Hematopoietic multipotent progenitor cell treated with erythropoietin and hydrocortisone succinate and interleukin-3 and kit ligand, for 15 days (in vitro differentiated cells): ENCODE measurements at places on chromosomes 11 and 22.

DNA sequence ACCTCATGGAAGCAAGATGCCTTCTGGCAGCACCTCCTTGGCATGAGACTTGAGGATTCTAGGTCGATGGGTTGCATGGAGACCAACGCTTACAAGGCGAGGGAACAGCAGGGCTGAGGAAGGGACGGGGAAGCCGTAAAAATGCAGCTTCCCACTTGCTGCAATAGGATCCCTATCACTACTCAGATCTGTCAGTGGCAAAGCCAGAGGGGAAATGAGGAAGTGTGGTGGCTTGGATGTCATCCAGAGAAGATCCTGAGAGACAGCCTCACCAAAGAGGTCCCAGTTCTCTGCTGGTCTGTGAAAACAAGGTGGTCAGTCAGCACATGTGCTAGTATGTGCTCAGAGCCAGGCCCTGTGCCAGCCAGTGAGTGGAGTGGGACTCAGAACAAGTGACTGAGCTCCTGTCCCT lies 22.2 kb downstream of the CYB5R2 start:
- no peak for DNase-seq

- DNase-seq, result no peak
Measured at GRCh38 chr11:12380565-12381325, 3.4 kb downstream of the PARVA start.

GRCh38 chr11:48172818-48173609 lies 43.6 kb upstream of the OR4B1 start:
- peak; percentile 43 for DNase-seq

DNA sequence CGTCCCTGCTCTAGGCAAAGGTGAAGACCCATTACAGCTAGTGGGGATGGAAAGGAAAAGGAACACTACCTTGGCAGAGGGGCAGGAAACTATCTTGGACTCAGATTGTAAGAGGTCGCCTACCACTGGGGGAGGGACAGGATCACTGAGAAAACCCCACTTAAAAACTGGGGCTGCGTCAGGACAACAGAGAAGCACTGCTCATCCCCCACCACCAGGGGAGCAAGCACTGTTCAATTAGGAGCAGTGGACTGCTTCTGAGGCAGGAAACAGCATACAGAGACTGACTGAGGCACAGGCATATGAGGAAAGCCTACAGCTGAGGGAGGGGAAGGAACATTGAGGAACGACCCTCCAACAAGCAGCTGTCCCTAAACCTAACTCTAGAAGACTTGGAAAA lies 20.8 kb upstream of the DLAT start:
- DNase-seq, result no peak

- DNase-seq, result no peak
Measured at GRCh38 chr11:8250434-8250833, 13.2 kb downstream of the LMO1 start.

DNA sequence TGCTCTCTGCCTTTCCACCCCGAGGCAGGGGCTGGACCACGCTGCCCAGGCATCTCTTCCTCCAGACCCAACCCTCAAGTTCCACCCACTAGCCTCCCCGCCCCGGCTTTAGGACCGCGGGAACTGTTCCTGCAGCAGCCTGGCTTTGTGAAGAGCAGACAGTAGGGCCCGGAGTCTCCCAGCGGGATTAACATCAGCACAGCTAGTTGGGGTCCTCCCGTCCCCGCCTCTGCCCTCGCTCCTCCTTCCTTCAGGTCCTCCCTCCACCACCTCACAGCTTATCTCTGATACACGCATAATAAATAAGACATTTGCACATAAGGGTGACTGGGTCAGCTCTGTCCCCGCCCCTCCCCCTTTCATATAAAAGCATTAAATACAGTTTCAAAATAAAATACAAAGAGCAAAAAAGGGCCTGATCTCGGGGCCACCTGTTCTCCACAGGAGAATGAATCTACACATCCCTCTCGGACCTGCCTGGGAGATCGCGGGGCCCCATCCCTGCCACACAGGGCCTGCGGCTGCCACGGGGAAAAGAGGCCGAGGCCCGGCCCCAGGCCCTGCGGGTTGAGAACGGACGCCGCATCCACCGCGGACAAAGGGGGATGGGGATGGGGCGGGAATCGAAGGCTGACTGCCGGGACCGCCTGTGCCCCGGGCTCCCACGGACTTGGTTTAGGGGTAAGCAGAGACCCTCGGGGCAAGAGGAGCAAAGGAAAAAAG lies 6.5 kb downstream of the ZFTA start:
- DNase-seq, result no peak

GRCh38 chr11:84721561-84721961 lies 905.6 kb downstream of the DLG2 start:
- DNase-seq, result no peak

- no peak for DNase-seq
Measured at GRCh38 chr11:68468217-68468828, 7.8 kb downstream of the PPP6R3 start.

DNA sequence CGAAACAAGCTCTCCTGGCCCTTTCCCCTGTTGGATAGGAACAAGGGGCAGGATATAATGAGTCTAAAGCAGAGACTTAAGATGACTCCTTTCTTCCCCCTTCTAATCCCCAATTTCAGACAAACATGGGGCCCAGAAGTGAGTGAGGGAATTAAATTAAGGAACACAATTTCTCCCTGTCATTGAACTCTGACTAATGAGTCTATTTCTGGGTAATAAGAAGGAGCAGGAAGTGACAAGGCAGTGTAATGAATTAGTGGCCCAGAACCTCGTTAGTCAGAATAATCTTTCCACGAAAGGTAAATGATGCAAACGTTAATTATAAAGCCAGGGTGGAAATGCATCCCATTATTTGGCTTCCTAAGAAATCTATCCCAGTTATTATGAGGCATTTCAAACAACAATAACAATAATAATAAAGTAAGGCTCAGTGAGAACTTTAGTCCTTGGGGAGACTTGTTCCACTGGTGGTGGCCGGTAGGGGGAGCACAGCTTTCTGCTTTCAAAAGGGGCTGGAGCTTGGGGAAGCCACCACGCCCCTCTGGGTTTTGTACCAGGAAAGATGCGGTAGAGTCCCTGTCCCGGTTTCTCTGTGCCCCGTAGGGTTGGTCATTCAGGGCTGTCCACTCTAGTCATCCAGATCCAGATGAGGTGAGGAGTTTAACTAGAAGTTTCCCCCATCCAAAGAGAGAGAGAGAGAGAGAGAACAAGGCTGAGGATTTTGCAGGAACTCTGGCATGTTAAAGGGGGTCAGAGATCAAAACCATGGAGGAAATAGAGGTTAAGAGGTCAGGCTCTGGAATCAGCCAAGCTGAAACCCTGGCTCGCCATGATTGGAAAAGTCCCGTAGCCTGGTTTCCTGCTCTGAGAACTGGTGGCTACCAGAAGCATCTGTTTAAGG lies 298.3 kb downstream of the NTM start:
- DNase-seq, result peak; percentile 30

DNA sequence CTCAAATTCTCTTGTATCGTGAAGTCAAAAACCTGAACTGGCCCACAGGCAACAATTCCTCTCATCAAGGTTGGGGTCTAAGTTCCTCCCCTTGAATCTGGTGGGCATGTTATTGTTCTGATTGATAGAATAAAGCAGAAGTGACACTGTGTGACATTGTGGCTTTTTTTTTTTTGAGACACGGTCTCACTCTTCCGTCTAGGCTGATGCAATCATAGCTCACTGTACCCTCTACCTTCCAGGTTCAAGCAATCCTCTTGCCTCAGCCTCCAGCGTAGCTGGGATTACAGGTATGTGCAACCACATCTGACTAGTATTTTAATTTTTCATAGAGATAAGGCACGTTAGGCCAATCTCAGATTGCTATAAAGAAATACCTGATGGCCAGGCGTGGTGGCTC lies 8.9 kb upstream of the PELI3 start:
- no peak for DNase-seq

- DNase-seq, result no peak
Measured at GRCh38 chr11:61978703-61979661, 11.5 kb upstream of the FTH1 start.

- peak; percentile 87 for DNase-seq
Measured at GRCh38 chr22:38569972-38570778, at the start of gene DMC1. Gene DMC1 (minus strand): TSS chr22:38570183. CDS start chr22:38568256, 1,927 bp downstream.

- no peak for DNase-seq
Measured at GRCh38 chr11:108313444-108313843, 90.6 kb downstream of the ATM start.

DNA sequence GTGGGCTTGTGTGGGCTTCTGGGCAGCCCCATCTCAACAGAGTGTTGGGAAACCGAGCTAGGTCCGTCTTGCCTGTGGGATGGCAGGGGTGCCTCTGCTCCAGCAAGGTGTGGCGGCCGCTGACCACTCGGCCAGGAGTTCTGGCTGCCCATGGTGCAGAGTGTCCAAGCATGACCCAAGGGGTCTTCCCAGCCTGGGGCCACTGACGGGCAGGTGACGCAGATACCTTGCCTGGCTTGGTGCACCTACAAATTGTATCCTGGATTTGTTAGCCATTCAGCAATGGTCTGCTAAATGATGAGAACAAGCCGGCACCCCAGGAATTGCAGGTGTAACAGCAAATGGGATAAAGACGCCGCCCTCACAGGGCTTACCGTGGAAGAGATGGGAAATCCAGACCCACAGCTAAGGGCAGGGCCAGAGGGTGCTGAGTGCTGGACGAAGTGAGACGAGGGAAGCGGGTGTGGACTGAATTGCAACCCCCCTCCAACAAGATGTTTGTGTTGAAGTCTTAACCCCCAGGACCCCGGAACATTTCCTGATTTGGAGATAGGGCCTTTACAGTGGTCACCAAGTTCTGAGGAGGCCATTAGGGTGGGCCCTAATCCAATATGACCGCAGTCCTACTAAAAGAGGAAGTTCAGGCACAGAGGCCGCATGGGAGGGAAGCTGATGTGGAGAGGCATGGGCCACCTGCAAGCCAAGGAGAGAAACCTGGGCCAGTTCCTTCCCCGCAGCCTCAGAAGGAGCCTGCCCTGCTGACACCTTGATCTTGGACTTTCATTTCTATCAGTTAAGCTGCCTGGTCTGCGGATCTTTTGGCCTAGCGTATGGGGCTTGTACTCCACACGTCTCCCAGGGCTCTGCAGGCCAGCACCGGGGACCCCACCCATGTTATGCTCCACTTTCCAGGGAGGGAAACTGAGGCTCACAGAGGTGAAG lies 45.2 kb upstream of the LINC01488 start:
- DNase-seq, result no peak
